ENCODE measurements at places on chromosomes 4 and X. TPM values are rescaled to one million over a fixed set of nuclear protein-coding genes. Genes with fewer than 3 reads are reported as not detected.

Gene PDCL2
- total RNA-seq = not detected

Gene CLIC2
- 0.88 TPM for total RNA-seq

Gene HGFAC
- total RNA-seq = not detected

Gene THOC2
- total RNA-seq = 85.4 TPM

Gene ZC4H2
- total RNA-seq = 18.8 TPM

Gene SLITRK2
- total RNA-seq = not detected

Gene SPANXN5
- total RNA-seq = not detected

Gene SPANXA1
- total RNA-seq = not detected

Gene PGRMC1
- 37.3 TPM for total RNA-seq

Gene HTN3
- total RNA-seq = not detected
